Hindlimb muscle (tissue), 1 donor: ENCODE measurements at places on chromosomes 1 and 21.

DNA sequence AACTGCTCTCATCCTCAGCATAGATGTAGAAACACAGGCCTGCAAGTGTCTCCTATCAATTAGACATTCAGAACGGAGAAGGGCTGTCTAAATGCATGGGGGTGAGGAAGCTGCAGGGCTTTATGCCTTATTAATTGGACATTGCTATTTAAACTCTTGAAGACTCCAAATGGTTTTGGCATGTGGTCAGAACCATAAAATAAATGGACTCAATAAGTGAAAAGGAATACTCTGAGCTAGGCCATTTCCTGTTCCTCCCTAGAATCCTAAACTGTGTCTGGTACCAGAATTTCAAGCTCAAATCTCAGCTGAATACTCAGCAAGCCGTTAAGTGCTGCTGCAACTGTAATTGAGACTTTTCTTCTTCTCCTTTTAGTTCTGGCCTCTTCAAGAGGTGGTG is 80.4 kb upstream of the C1orf87 start:
- no peak for DNase-seq

- no peak for DNase-seq
Observed at GRCh38 chr1:191508239-191508638, 650.0 kb upstream of the RGS18 start.

DNA sequence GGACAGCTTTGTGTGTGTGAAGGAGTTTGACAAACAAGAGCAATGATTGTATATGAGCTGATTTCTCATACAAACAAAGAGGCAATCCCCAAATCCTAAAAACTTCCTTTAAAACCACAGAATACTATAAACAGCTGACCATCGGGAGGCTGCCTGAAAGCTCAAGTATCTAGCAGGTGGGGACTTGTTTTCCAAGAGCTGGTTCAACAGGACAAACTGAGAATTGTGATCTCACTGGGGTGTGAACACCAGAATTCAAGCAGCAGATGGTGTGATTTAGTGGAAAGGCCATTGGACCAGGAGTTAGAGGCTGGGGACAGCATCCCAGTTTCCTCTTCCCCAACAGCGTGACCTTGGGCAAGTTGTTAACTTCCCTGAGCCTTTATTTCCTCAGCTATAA is 13.9 kb downstream of the LMX1A start:
- peak; percentile 40 for DNase-seq

- no peak for DNase-seq
Observed at GRCh38 chr1:237748171-237748960, 142.4 kb downstream of the ZP4 start.
